ENCODE measurements at places on chromosomes 3 and 15. TPM values are rescaled to one million over a fixed set of nuclear protein-coding genes. Genes with fewer than 3 reads are reported as not detected.

GRCh38 chr3:71056327-71056726, 527.2 kb downstream of the FOXP1 start:
- DNase-seq = no peak

- no peak for DNase-seq
These were observed 128.9 kb upstream of the ICE2 start for GRCh38 chr15:60607817-60608216.

DNA sequence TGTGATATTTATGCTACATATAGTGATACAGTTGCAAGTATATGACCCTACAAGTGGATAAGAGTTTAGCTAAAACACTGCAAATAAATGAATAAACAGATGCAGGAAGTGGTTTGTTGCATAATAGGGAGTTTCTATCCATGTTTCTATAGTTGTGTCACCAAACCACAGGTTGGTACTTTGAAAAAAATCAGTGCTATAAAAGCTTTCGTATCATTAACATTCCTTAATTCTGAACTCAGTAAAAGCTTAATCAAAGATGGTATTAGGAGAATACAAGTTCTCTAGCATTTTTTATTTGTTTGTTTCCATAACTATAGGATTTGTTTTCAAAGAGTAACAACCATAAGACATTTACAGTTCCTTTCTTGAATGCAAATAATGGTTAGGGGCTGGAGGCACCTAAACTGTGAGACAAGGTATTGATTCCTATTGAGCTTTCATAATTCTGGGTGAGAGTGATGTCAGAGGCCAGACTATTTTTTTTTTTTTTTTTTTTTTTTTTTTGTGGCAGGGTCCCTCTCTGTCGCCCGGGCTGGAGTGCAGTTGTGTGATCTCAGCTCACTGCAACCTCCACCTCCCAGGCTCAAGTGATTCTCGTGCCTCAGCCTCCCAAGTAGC, 29.6 kb downstream of the CPOX start:
- no peak for DNase-seq

Gene GPR149
- not detected for total RNA-seq

DNA sequence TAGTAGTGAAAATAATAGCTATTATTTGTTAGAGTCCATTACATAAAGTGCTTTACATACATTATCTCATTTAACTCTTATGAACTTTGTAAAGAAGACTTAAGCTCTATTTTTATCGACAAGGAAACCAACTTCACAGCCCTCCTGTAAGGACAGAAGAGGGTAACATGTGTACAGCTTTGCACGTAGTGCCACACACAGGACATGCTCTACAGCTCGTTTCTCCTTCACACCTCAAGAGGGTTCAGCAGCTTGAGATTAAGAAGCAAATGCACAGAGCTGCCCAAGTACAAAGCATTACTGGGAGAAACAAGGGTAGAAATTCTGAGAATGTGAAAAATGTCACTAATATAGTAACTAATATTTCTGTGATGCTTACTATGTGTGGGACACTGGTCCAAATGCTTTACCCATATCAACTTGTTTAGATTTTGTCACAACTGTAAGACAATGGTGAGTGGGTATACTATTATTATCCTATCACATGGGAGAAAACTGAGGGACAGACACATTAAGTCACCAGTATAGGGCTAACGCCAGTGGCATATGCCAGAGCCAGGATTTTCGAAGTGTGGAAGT, 327.8 kb downstream of the CTNNB1 start:
- no peak for DNase-seq

Measured in mucosa of descending colon (tissue), 3 donors.